Kidney epithelial cell (primary cell): ENCODE measurements at places on chromosomes 12 and 14. TPM values are rescaled to one million over a fixed set of nuclear protein-coding genes. Genes with fewer than 3 reads are reported as not detected.

- no peak for DNase-seq
Measured at GRCh38 chr12:67589078-67589477, 59.5 kb upstream of the DYRK2 start.

- DNase-seq: no peak
Measured at GRCh38 chr14:76354310-76354709, 21.6 kb upstream of the ESRRB start.

DNA sequence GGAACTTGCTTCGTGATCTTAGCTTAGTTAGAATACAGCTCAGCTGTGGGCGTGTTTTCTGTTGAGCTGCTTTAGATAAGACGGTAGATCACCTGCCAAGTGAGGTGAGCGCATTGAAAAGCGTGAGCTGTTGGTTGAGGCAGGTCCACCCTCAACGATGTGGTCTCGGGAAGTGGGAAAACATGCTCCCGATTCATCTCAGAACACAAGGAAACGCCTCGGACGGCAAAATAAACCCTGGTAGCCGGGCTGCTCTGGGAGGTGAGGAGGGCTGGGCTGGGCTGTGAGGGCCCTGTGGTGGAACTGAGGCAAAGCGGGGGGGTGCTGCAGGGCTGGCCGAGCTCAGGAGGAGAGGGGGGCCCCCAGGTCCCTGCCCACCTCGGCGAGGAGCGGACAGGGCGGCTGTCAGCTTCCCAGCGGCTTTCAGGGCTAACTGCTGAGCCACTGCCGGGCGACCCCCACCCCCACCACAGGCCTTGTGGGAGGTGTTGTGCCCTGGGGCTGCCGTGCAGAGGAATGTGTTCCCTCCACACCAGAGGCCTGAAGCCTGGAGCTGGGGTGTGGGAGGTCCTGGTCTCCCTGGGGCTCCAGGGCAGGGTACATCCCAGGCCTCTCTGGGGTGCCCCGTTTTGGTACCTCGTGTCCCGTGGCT lies 30.7 kb downstream of the NOC4L start:
- no peak for DNase-seq

- no peak for DNase-seq
Measured at GRCh38 chr14:106315436-106315835, 789.1 kb downstream of the TMEM121 start.

DNA sequence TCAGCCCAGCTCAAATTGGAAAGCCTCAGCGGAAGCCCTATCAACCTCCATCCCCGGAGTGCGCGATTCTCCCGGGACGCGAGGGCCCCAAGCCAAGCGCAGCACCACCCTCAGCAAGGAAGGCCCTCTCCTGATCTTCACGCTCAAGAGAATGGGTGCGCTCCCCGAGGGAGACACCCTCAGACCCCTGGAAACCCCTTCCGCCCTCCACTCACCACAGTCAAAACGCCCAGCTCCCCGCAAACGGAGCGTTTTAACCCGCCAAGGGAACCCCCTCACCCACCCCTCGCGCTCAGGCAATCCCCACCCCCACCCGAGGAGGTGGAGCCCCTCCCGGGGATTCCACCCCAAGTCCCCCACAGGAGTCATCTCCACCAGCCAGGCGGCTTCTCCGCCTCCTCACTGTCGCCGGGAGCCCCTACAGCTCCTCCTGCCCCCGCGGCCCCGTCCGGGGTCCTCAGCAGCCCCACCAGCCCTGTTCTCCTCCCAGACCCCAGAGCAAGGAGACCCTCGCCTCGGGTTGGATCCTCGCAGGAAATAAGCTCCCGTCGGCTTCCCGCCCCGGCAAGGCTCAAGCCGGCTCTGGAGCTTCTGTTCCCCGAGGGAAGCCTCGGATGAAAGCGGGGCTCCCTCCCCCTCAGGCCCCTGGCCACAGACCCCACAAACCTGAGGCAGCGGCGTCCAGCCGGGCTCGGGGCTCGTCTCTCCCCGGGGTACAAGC lies 507 bp downstream of the BAZ2A start:
- DNase-seq: no peak

GRCh38 chr12:124581307-124582107 lies 14.1 kb upstream of the NCOR2 start:
- DNase-seq: no peak

DNA sequence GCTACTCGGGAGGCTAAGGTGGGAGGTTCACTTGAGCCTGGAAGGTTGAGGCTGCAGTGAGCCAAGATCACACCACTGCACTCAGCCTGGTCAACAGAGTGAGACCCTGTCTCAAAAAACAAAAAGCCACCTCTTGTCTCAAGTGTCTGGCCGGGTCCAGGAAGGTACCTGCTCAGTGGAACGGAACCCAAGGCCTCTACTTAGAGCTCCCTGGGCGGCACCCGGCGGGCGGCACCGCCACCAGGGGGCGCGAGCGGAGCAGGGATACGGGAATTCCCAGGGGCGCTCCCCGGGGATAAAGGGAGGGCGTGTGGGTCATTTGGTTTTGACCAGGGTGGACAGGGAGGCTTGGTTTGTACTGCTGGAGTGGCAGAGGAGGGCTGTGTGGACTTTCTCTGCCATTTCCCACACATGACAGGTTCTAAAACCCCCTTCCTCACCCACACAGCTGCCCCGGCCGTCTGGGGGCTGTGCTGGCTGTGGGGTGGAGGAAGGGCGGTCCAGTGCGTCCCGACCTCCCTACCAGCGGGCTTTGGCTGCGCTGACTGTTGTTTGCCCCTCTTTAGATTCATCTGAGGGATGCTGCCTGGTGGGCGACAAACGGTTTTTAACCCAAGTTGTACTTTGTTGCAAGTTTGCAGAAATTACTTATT lies 91.4 kb downstream of the SETD3 start:
- no peak for DNase-seq

DNA sequence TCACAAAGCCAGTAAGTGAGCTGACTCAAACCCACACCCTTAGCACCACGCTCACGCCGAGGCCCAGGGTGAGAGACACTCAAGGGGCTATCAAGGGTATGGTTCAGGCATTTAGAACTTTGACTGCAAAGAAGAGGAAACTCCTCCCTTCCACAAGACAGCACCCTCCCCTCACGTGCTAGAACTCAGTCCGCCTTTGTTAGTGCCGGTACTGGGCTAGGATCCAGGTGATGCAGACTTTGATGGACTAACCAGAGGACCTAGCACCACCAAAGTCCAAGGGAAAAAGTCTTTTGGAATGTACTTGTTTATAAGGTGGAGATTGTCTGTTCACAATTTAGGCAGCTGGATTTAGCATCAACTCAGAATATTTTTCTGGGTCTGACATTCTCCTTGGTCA lies 33.7 kb downstream of the VWF start:
- DNase-seq: no peak

GRCh38 chr14:25274529-25274928 lies 224.6 kb upstream of the STXBP6 start:
- DNase-seq: no peak

DNA sequence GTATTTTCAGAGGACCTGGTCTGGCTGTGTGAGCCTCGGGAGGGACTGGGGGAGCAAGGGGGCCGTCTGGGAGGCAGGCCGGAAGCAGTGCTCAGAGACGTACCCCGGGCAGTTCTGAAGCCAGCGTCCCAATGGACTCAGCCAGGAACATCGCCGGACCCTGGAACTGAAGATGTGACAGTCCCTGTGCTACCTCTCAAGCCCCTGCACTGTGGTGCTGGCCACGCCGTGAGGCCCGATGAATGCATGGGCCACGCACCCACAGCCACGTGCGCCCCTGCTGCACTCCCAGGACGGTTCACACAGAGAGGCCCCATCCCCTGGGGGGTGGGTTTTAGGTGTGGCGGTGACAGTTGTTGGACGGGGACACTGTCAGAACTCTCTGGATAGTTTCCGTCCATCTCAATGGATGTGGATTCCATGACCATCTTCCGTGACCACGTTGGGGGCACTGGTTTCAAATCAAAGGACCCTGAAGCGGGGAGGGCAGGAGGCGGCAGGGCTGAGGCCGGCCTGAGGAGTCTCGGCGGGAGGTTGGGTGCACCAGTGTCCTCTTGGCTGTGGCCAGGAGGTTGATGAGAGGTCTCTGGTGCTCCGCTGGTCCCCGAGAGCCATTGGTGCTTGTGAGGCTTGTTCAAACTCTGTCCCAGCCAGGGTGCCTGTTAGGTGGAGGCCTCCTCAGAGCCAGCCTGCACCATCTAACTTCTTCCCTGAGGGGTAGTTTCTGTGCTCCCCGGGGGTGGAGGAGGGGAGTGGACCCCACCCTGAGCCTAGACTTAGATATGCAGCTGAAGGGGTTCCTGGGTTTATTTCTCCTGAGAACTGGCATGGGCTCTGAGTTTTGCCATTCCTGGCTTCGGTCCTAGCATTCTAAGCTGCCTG lies 36.3 kb upstream of the TSPAN9 start:
- no peak for DNase-seq

- DNase-seq: no peak
Measured at GRCh38 chr12:130074661-130075406, 87.4 kb upstream of the FZD10 start.

GRCh38 chr12:42097971-42098370 lies 46.7 kb downstream of the GXYLT1 start:
- DNase-seq: no peak

GRCh38 chr12:54588110-54588889 lies at the start of gene PPP1R1A:
Gene PPP1R1A, minus strand, starts transcription at chr12:54588659. Its CDS starts 171 bp downstream, at chr12:54588488.
- no peak for DNase-seq

DNA sequence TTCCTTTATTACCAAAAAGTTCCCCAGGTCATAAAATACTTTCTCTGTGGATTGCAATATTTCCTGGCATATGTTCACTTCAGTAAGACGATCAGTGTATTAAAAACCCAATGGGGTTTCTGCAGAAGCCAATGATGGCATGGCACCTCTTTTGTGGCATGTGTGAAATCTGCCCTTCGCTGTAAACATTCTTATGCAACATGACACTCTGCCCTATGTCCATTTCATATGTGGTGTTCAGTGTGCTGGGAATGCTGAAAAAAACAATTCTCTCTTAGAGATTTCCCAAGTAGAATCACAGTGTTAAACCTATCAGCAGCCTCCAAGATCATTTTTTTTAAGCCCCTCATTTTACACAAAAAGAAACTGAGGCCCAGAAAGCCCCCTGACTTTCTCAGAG lies 2.3 kb upstream of the MYBPC1 start:
- no peak for DNase-seq

- no peak for DNase-seq
Measured at GRCh38 chr12:51156245-51156765, 16.6 kb downstream of the TFCP2 start.

- no peak for DNase-seq
Measured at GRCh38 chr12:43277651-43278540, 274.1 kb downstream of the ADAMTS20 start.

GRCh38 chr14:33634631-33635030 lies 316.2 kb downstream of the EGLN3 start:
- DNase-seq: no peak

Gene TPH2
- total RNA-seq: not detected in 2 replicates

Gene SLC7A7
- total RNA-seq: 6.8 and 10.0 TPM in 2 replicates

Gene SP1
- 57.3 and 63.9 TPM in 2 replicates for total RNA-seq

Gene PLBD1
- total RNA-seq: 6.3 and 6.6 TPM in 2 replicates
